ENCODE measurements at places on chromosomes 16 and 17. TPM values are rescaled to one million over a fixed set of nuclear protein-coding genes. Genes with fewer than 3 reads are reported as not detected.

The KRTAP4-6 gene
- total RNA-seq: not detected

The CCL16 gene
- not detected for total RNA-seq

The ARL5C gene
- not detected for total RNA-seq

The KIF2B gene
- total RNA-seq: not detected

The PGAP3 gene
- total RNA-seq: 19.9 TPM

The ZNF19 gene
- total RNA-seq: 9.0 TPM

The OR1G1 gene
- not detected for total RNA-seq

The ZNRF1 gene
- 16.9 TPM for total RNA-seq

The CD300A gene
- total RNA-seq: 8.0 TPM

The CRK gene
- 48.3 TPM for total RNA-seq

The CACNG3 gene
- not detected for total RNA-seq

The NEUROD2 gene
- total RNA-seq: not detected

The KCNH4 gene
- 0.21 TPM for total RNA-seq

The MFAP4 gene
- total RNA-seq: 501 TPM

The SLC5A2 gene
- total RNA-seq: not detected

The KRTAP2-4 gene
- not detected for total RNA-seq

The SNN gene
- total RNA-seq: 14.6 TPM

The RSL1D1 gene
- total RNA-seq: 184 TPM

The NGFR gene
- total RNA-seq: 22.5 TPM

The RAB11FIP4 gene
- 0.68 TPM for total RNA-seq

The CPHXL2 gene
- not detected for total RNA-seq

The ATP1B2 gene
- total RNA-seq: 1.4 TPM

The CCL4 gene
- total RNA-seq: 16.5 TPM
